Activated T-helper 2 cell treated with anti-CD3 and anti-CD28 coated beads, Interferon-gamma antibody, Interleukin-2, Interleukin-4, amounts not matched to agents 10 μg/mL and 5 μg/mL and 100 μg/mL, durations not matched to agents 14 hours and 24 hours and 36 hours (primary cell): ENCODE measurements at places on chromosomes 4 and X. TPM values are rescaled to one million over a fixed set of nuclear protein-coding genes. Genes with fewer than 3 reads are reported as not detected.

Gene YTHDC1
- total RNA-seq: 79.9 and 83.6 TPM in 2 replicates

Gene DCX
- not detected in 2 replicates for total RNA-seq

Gene IL2
- total RNA-seq: 95.9 and 101 TPM in 2 replicates

Gene OTC
- not detected in 2 replicates for total RNA-seq

Gene CACNA1F
- total RNA-seq: 0.23 and 0.32 TPM in 2 replicates

Gene N4BP2
- total RNA-seq: 23.2 and 23.8 TPM in 2 replicates

Gene PNMA5
- not detected in 2 replicates for total RNA-seq

Gene SAGE1
- total RNA-seq: not detected in 2 replicates

Gene RS1
- not detected in 2 replicates for total RNA-seq

Gene WDR17
- total RNA-seq: 1.0 and 1.4 TPM in 2 replicates

Gene VAMP7
- 31.0 and 31.5 TPM in 2 replicates for total RNA-seq

Gene IL13RA1
- 0.16 and 0.46 TPM in 2 replicates for total RNA-seq

Gene UCHL1
- total RNA-seq: 0.48 and 0.83 TPM in 2 replicates

Gene PAK3
- 0.25 and 0.51 TPM in 2 replicates for total RNA-seq

Gene PAGE4
- total RNA-seq: not detected in 2 replicates

Gene PPP2R2C
- not detected in 2 replicates for total RNA-seq

Gene SMAD1
- 5.8 and 7.5 TPM in 2 replicates for total RNA-seq

Gene MAGEA4
- total RNA-seq: not detected in 2 replicates

Gene NXF2B
- total RNA-seq: not detected in 2 replicates

Gene BEND4
- total RNA-seq: 0.11 and 0.21 TPM in 2 replicates

Gene WDR19
- total RNA-seq: 8.9 and 10.5 TPM in 2 replicates

Gene BEND2
- total RNA-seq: not detected in 2 replicates

Gene UGT2B15
- total RNA-seq: not detected in 2 replicates

Gene ARAP2
- 29.5 and 35.8 TPM in 2 replicates for total RNA-seq

Gene ATRX
- 74.4 and 82.5 TPM in 2 replicates for total RNA-seq

Gene ETNPPL
- total RNA-seq: not detected in 2 replicates

Gene NSG1
- not detected in 2 replicates for total RNA-seq

Gene GPR143
- not detected in 2 replicates for total RNA-seq

Gene HSFX3
- total RNA-seq: 0.27 TPM in 1 of 2 replicates, not detected in the other

Gene TBC1D9
- 0.07 TPM in 2 replicates for total RNA-seq

Gene CTAG1B
- not detected in 2 replicates for total RNA-seq

Gene HSFX4
- total RNA-seq: not detected in 2 replicates

Gene CLIC2
- 0.11 and 0.14 TPM in 2 replicates for total RNA-seq

Gene CNGA1
- total RNA-seq: not detected in 2 replicates

Gene P2RY8
- 33.1 and 34.5 TPM in 2 replicates for total RNA-seq

Gene EDA2R
- total RNA-seq: 1.8 and 2.3 TPM in 2 replicates

Gene HPGD
- total RNA-seq: 0.48 and 1.2 TPM in 2 replicates

Gene IGBP1
- 33.0 and 33.6 TPM in 2 replicates for total RNA-seq

Gene TMSB15B
- 7.7 and 7.9 TPM in 2 replicates for total RNA-seq

Gene SUPT20HL2
- total RNA-seq: not detected in 2 replicates

Gene MAGEC3
- not detected in 2 replicates for total RNA-seq

Gene ASB12
- not detected in 2 replicates for total RNA-seq

Gene FGA
- not detected in 2 replicates for total RNA-seq

Gene CENPC
- 31.6 and 32.0 TPM in 2 replicates for total RNA-seq

Gene APLN
- total RNA-seq: 0.32 and 0.39 TPM in 2 replicates

Gene MSX1
- total RNA-seq: not detected in 2 replicates

Gene MAGEA11
- total RNA-seq: not detected in 2 replicates

Gene SORCS2
- 0.02 and 0.05 TPM in 2 replicates for total RNA-seq

Gene PCDH19
- total RNA-seq: not detected in 2 replicates

Gene CRMP1
- total RNA-seq: 0.07 TPM in 1 of 2 replicates, not detected in the other

Gene GLUD2
- total RNA-seq: 2.9 TPM in 2 replicates

Gene AVPR2
- not detected in 2 replicates for total RNA-seq

Gene CT45A10
- total RNA-seq: not detected in 2 replicates

Gene GPR50
- not detected in 2 replicates for total RNA-seq

Gene GYPA
- not detected in 2 replicates for total RNA-seq

Gene IL15
- 0.16 and 0.59 TPM in 2 replicates for total RNA-seq

Gene CENPVL1
- total RNA-seq: not detected in 2 replicates

Gene GDPD2
- total RNA-seq: 0.21 and 0.28 TPM in 2 replicates

Gene SMIM10L2A
- total RNA-seq: 0.16 and 0.21 TPM in 2 replicates
